GM10248 (cell line): ENCODE measurements at places on chromosomes 4 and X.

DNA sequence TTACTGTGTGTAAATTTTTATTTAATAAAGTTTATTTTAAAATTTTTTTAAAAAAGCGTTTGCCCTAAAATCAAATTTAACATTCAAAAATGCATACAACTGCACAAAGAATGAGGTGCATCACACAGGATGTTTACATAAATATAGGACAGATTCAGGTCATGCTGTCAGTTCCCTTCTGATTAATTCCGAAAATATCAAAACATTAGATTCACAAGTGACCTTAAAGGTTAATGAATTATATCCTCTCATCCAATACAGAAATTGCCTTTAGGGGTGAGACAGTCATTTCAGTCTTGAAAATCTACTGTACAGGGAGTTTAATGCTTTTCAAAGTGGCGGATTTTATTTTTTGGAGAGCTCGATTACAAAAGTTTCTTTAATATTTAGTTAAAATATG is 208.7 kb upstream of the FTHL17 start:
- no peak for DNase-seq

GRCh38 chr4:101259876-101260275 is 87.5 kb downstream of the PPP3CA start:
- no peak for DNase-seq

DNA sequence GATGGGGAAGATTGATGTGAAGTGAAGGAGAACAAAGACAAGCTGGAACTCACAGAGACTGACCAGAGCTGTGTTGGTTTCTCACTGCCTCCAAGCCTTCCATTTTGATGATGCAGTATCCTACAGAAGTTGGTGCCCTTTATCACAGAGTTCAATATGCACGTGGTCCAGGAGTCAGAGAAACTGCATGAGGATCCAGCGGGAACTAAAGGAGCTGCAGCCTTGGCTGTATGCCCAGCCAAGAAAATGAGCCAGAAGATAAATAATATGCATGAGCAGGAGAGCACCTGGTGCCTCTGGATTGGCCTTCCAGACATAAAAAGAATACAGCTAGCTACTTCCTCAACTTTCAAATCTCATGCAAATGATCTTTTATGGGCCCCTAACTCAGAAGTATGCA is 44.3 kb upstream of the DCLK2 start:
- no peak for DNase-seq

DNA sequence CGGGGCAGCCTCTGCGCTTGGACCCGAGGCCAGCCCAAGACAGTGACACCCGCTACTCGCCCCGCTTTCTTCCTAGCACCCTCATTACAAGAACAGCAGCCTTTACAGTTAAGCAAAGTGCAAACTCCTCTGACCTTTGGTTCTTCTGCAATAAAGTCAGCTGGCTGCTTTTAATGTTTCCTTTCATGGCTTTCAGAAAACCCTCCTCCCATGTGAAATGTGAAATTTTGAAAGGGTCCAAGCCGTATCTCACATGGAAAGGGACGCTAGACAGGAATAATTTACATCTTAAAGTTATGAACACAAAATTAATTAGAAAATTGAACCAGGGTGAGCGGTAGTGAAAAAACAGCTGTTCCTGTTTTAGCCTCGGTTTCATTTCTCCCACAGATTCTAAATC is 520.1 kb upstream of the FRG1 start:
- DNase-seq = no peak

GRCh38 chrX:150185766-150186165 is 177.4 kb upstream of the MAMLD1 start:
- DNase-seq = no peak

DNA sequence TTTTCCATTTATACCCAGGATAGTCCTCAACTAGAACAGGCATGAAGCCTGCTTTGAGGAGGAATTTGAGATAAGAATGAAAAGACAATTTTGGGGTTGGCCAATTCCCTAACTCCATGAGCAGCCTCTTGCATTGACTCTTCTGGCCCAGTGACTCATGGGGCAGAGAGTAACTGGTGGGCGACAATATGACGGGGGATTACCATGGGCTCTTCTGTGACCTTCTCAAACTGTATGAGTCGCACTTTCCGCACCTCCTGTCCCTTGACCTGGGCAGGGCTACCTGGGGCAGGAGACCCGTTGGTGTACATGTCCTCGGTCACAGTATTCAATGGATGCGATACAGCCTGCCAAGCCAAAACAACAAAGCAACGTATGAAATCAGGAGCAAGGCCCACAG is 13.3 kb downstream of the MPP1 start:
- DNase-seq = no peak

DNA sequence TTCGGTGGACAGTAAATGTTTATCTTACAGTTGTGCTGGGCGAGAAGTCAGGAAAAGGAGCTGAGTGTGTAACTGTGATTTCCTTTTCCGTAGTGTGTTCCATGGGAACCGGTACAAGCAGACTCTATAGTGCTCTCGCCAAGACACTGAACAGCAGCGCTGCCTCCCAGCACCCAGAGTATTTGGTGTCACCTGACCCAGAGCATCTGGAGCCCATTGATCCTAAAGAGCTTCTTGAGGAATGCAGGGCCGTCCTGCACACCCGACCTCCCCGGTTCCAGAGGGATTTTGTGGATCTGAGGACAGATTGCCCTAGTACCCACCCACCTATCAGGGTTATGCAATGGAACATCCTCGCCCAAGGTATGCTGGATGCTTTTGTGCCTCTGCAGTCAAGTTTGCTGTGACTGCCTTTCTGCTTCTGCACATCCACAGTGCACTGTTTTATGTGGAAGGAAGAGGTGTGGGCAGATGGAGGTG is 27.4 kb downstream of the NOCT start:
- no peak for DNase-seq

DNA sequence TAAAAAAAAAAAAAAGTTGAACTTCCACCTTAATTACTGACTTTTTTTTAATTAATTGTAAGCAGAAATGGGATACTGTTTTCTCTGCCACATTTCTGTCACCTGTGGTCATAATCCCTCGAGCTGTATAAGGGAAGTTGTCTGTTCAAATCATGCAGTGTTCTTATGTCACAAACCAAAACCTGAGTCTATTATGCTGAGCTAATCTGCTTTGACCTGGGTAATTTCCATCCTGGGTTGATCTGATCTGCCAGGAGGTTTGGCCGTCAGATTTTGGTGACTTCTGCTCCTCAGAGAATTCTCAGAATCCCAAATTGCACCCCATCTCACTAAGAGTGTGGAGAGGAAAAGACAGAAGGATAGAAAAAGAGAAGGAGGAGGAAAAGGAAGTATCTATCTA is 683.1 kb downstream of the KCTD8 start:
- no peak for DNase-seq

DNA sequence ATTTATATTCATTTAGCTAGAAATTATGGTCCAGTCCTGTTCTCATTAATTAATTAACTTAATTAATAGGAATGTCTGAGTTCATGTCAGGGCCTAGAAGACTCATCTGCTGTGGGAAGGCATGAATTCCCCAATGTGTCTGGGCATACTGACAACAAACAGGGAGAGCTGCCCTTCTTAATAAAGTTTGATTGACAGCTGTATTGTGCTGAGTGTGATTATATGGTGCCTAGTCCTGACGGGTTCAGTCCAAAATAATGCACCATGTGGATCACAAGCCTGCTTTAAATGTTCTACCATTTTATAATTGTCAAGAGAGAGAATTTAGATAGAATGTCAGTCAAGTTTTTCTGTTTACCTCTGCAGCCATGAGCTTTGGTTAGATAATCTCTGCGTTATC is 34.6 kb downstream of the ANXA10 start:
- DNase-seq = no peak
